ENCODE measurements at places on chromosomes 1 and 21.

GRCh38 chr21:43694437-43695079 lies 24.4 kb upstream of the PDXK start:
- H3K36me3 ChIP-seq = peaks cover 37% of the 10 kb centered on the region
- no peak for DNase-seq
- no peaks in the 10 kb centered on the region for H3K4me1 ChIP-seq
- H3K27me3 ChIP-seq = no peaks in the 10 kb centered on the region
- H3K4me3 ChIP-seq = no peak overlapping the region

DNA sequence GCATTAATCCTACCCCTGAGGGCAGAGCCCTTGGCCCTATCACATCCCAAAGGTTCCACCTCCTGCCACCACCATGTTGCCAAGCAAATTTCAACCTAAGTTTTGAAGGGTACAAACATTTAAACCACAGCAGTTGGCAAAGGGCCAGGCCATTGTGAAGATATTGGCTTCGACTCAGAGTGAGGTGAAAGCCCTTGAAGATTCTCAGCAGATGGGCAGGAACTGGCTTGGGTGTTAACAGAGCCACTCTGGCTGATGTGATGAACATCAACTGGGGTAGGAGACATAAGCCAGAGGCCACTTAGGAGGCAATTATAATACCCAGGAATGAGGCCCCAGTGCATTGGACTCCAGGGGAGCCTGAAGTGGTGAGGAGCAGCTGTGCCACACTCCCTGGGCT lies 207.7 kb upstream of the KAZN start:
- H3K36me3 ChIP-seq = no peaks in the 10 kb centered on the region
- H3K4me3 ChIP-seq = no peak overlapping the region

GRCh38 chr1:207336559-207337467 lies 15.3 kb downstream of the CD55 start:
- no peak overlapping the region for H3K4me3 ChIP-seq
- H3K27ac ChIP-seq = no peak overlapping the region
- H3K27me3 ChIP-seq = no peaks in the 10 kb centered on the region
- peak; percentile 45 for DNase-seq
- no peaks in the 10 kb centered on the region for H3K4me1 ChIP-seq

DNA sequence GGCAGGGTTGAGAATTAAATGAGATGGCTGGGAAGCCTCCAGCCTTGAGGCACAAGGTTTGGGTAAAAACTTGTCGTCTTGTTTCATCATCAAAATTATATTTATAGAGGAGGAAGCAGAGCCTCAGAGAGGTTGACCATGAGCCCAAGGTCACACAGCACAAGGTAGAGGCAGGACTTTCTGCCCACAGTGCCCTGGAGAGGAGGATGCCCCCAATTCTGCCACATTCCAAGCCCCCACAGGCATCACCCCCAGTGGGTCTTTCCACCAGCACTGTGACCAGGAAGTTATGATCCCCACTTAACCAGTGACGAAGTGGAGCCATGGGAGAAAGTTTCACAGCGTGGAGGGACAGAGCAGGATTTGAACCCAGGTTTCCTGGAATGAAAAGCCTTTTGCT lies 400.0 kb downstream of the MATN1 start:
- DNase-seq = no peak
- no peak overlapping the region for H3K27ac ChIP-seq
- no peaks in the 10 kb centered on the region for H3K27me3 ChIP-seq
- H3K4me1 ChIP-seq = no peaks in the 10 kb centered on the region
- H3K36me3 ChIP-seq = no peaks in the 10 kb centered on the region
- H3K4me3 ChIP-seq = no peak overlapping the region

DNA sequence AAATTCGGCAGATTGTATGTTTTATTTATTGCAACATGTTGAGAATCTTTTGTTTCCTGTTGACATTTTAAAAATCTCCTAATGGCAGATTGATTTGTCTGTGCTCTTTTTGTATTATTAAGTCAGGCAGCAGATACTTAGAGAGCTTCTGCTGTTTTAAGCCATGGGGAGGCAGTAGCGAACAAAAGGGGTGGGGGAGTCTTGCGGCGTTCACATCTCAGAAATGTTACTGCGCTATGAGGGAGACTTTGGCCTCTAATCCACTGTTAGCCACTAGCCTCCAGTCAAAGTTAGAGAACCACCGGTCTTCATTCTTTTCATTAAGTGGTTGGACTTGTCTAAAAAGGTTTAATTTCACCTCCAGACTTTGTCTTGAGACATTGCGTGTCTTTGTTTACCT lies 93.6 kb downstream of the DYRK1A start:
- H3K36me3 ChIP-seq = no peaks in the 10 kb centered on the region
- no peak overlapping the region for H3K4me3 ChIP-seq
- H3K27ac ChIP-seq = no peak overlapping the region
- peaks cover 5% of the 10 kb centered on the region for H3K4me1 ChIP-seq
- H3K27me3 ChIP-seq = no peaks in the 10 kb centered on the region

GRCh38 chr1:169701261-169702005 lies 10.0 kb downstream of the SELL start:
- no peak overlapping the region for H3K27ac ChIP-seq
- H3K4me1 ChIP-seq = no peaks in the 10 kb centered on the region
- H3K36me3 ChIP-seq = no peaks in the 10 kb centered on the region
- H3K4me3 ChIP-seq = no peak overlapping the region
- DNase-seq = no peak

All from trophoblast cell (in vitro differentiated cells and primary cell).